ENCODE measurements at places on chromosomes 7 and 10.

DNA sequence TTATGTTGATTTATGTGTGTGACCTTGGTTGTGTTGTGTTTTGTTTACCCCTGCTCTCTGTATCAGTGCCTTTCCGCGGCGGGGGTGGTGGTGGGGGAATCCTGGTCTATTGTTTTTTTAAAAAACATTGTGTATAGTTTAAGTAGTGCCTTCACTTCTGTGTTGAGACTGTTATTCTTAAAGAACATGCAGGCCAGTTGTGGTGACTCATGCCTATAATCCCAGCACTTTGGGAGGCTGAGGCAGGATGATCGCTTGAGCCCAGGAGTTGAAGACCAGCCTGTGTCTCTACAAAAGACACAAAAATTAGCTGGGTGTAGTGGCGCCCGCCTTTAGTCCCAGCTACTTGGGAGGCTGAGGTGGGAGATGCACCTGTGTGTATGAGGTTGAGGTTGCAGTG is 429.0 kb upstream of the LRGUK start:
- peak; percentile 32 for DNase-seq

DNA sequence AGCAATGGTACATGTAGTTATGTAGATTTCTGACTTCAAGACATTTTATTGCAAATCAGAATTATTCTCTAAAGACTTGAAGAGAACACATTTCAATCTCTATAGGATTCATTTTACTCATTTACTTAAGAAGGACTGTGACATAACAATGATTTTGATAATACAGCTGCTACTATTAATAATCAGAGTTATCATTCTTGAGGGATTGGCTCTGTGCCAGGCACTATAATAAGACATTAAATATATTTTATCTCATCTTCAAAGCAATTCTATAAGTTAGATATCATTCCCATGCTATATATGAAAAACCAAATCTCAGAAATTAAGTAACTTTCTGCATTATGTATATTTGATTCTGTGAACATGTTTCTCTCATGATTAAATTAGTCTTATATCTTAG is 103.7 kb upstream of the CALCR start:
- no peak for DNase-seq

DNA sequence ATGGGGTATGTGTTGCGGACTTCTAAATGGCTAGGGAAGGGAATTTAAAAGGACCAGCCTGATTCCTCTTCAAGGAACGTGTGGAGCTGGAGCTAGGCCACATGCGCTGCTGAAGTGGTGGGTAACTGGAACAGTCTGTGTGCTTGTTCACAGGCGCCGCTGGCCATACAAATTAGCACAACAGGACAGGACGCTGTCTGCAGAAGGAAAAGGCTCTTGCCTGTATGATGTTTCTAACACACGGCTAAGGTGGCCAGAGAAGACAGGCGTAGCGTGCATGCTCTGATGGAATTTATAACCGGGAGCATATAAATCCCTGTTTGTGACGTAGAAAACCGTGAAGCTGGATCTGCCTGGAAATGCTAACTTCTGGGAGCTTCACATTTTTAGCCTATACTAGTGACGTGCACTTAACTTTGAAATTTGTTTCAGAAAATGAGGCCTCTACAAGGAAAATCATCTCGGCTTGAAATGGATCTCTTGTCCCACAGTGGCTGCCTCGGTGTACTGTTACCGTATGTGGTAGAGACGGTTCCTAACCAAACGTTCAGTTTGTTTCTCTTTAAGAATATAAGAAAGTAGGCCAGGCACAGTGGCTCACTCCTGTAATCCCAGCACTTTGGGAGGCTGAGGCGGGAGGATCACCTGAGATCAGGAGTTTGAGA is 569.4 kb downstream of the PTPRN2 start:
- no peak for DNase-seq

- no peak for DNase-seq
Measured at GRCh38 chr7:48376263-48376662, 205.0 kb downstream of the ABCA13 start.

GRCh38 chr10:20656886-20657285 is 240.2 kb downstream of the NEBL start:
- no peak for DNase-seq

- no peak for DNase-seq
Measured at GRCh38 chr7:48259463-48260280, 88.4 kb downstream of the ABCA13 start.

- peak; percentile 77 for DNase-seq
Measured at GRCh38 chr10:82866424-82867020, 991.5 kb downstream of the NRG3 start.

- no peak for DNase-seq
Measured at GRCh38 chr10:20990604-20991003, 93.5 kb upstream of the NEBL start.

DNA sequence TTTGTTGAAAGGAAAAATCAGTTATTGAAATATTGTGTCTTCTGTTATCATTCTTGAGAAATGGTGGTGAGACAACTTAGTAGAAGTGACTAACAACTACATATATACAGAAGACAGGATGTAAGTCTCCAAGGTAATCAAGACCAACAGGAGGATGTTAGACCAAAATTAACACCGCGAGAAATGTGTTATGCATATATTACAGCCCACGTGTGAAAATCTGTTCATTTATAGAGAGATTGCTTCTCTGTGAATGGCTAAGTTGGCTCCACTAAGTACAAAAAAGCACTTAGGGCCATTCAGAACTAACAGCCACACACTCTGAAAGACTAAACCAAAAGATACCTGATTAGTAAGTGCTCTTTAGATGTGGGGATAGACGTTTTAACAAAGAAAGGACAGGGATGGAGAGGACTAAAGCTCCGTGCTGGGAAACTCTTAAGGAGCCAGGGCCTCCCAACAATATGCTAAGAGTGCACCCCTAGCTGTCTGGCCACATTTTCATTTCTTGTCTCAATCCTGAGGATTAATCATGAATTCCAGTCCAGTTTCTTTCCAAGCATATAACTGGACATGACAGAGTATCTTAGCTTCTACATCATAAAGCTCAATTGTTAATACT is 26.5 kb downstream of the HDAC9 start:
- no peak for DNase-seq

- no peak for DNase-seq
Measured at GRCh38 chr7:135385209-135385608, 124.7 kb downstream of the CNOT4 start.

DNA sequence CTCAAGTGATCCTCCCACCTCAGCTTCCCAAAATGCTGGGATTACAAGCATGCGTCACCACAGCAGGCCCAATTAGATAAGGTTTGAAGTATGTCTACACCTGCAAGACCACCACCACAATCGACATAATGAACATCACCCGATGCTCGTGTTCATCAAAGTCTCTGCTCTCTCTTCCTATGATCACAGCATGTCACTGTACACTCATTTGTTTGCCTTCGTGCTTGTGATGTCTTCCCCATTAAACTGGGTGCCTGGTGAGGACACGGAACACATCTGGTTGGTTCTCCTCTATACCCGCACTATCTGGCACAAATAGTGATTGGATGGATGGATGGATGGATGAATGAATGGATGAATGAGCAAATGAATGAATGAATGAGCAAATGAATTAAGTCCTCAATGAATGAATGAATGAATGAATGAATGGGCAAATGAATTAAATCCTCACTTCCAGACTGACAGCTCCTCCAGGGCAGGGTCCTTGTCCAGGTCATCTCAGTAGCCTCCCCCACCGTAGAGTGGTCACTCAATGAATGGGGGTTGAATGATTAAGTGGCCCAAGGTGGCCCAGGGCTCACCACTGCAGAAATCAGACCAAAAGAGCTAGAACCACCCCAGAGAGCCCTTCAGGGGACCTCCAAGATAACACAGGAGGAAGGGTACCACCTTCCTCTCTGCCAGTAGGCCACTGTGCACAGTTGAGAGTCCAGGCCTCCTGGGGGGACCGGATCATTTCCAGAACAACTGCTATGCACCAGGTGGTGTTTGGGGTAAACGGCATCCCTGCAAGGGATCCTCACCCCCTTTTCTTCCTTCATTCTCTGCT is 101.9 kb upstream of the TNRC18 start:
- DNase-seq: peak; percentile 80

DNA sequence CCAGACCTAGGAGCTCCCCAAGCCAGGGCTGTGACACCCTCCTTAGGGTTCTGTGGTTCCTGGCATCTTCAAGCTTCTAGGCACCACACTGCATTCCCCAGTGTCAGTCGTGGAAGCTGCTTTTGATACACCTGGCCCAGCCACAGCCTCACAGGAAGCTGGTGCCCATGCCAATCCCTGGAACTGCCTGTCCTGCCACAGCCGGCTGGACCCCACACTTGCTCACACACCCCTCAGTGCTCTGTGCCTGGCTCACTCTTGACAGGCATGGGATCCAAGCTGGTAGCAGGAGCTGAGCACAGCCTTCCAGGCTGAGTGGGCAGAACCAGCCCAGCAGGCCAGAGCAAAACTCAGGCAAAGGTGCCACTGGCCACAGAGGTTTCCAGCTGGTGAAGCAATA is 21.8 kb downstream of the LRRC72 start:
- no peak for DNase-seq

DNA sequence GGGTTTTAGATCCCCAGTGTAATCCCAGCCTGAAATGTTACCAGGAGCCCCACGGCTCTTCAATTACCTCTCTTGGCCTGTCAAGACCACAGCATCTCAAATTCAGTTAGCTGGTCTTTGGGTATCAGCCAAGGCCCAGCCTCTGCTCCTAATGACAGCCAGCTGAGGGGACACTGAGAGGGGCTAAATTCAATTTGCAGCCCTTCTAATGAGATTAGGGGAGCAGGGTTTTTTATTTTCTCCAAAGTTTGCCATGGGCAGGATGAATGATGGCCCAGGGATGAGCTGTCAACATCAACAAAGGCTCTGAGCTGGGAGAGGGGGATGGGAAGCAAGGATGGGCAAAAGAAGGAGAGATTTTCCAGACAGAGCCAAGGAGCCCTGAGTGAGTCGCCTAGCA is 116.8 kb upstream of the TBX20 start:
- DNase-seq: no peak

DNA sequence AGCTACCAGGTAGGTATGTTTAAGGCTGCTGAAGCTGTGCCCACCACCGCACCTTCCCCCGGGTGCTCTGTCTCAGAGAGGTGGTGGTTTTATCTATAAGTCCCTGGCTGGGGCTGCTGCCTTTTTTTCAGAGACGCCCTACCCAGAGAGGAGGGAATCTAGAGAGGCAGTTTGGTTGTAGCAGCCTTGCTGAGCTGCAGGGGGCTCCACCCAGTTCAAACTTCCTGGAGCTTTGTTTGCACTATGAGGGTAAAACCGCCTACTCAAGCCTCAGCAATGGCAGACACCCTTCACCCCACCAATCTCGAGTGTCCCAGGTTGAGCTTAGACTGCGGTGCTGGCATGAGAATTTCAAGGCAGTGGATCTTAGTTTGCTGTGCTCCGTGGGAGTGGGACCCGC is 43.6 kb upstream of the CYP2C18 start:
- DNase-seq: no peak

GRCh38 chr10:117543225-117544003 is 868 bp downstream of the EMX2 start:
- DNase-seq: no peak

- peak; percentile 2 for DNase-seq
Measured at GRCh38 chr10:59805014-59805413, 51.8 kb upstream of the MRLN start.

DNA sequence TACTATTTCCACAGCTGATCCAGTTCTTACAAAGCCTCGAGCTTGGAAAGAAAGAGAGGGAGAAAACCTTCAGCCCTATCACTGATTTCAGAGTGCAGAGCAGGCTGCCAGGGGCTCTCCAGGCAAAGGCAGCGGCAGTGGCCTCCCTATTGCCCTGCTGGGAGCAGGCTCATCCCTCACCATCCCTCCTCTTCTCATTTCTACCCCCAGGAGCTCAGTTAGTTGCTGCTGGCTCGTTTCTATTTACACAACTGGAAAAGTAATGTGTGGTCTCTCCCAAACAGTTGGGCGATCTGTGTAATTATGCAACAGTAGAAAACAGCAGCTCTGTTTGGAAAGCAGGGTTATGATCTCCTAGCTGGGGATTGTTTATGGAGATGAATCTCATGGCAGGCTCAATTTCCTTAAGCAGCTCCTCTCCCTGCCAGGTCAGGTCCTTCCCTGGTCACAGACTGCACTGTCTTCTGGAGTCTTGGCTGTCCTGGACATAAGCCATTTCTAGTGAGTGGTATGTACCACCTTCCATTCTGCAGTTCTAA is 28.7 kb upstream of the TNS3 start:
- DNase-seq: peak; percentile 53

DNA sequence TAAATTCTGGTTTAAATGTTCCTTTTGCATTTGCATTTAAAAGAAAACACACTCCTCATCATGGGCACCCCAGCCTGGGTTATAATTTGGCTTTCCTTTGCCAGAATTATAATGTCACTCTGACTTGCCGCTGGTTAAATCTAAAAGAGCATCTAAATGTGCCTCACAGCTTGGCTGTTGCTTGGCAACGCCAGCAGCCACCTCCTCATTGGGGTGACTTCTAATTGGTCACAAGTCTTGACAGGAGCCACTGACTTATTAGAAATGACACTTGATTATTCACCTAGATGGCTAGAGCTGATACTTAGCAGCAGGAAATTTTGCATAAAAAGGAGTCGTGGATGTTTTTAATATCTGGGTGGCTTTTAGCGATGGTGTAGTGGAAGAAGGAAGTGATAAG is 114.3 kb downstream of the TBXAS1 start:
- DNase-seq: no peak

DNA sequence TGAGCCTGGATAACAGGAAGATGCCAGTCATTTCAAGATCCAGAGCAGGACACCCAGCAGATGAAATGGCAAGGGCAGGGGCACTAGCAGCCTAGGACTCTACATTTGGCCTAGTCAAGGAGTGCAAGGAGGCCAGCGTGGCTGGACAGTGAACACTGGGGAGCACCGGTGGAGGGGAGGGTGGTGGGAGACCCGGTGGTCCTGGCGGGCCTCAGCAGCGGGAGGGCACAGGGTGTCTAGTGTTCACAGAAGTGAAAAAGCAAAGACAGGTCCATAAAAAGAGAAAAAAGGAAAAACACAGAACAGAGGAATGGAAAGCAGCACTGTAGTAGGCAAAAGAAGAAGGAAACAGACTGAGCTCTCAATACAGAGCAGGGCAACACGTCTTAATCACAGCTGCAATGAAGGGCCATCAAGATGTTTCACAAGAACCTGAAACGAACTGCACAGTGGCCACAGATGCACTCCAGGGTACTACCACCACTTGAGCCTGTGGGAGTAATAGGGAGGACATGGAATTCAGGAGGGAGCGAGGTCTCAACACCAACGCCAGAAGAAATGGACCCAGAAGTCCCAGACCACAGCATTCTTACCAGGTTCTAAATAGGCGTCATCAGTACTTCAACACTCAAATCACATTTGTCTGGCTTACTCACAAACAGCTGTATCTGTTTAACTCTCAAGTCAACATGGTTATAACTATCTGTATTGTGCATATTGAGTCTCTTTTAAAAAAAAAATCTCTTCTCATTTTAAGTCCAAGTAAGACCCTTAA is 573.7 kb downstream of the PARD3 start:
- no peak for DNase-seq

- no peak for DNase-seq
Measured at GRCh38 chr10:132848291-132848701, 62.3 kb upstream of the NKX6-2 start.

- peak; percentile 0 for DNase-seq
Measured at GRCh38 chr7:3897430-3898372, 596.6 kb downstream of the SDK1 start.

All from EL (cell line).